Natural killer cell (primary cell): ENCODE measurements at places on chromosomes 16 and 17. TPM values are rescaled to one million over a fixed set of nuclear protein-coding genes. Genes with fewer than 3 reads are reported as not detected.

- no peaks in the 10 kb centered on the region for H3K27me3 ChIP-seq
- no peaks in the 10 kb centered on the region for H3K36me3 ChIP-seq
- DNase-seq: no peak
- no peak overlapping the region for H3K4me3 ChIP-seq
- peak overlapping the region; percentile 19 for H3K27ac ChIP-seq
Measured at GRCh38 chr17:46179375-46179999, 13.7 kb downstream of the KANSL1 start.

The PLK1 gene
- total RNA-seq: 2.9 TPM

- no peak overlapping the region for H3K27ac ChIP-seq
- H3K36me3 ChIP-seq: no peaks in the 10 kb centered on the region
- DNase-seq: no peak
- H3K4me1 ChIP-seq: no peaks in the 10 kb centered on the region
Measured at GRCh38 chr16:58230259-58230658, 32.4 kb upstream of the CSNK2A2 start.

DNA sequence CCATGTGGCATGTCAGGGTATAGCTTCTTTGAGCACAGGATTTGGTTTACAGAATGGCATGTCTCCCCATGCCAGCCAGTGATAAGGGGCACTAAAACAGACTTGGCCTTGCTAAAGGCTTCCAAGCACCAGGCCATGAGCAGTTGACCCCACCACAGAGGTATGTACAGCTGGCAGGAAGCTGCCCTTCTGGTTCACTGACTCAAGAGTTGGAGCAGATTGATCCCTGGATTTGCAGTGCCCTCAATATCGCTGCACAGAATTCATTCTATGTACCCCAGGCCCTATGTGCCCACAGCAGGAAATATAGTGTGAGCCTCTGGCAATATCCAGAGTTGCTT, 24.3 kb downstream of the HLF start:
- no peak for DNase-seq
- H3K4me1 ChIP-seq: no peaks in the 10 kb centered on the region

The KRTAP4-9 gene
- not detected for total RNA-seq

The TM4SF5 gene
- total RNA-seq: not detected

- H3K27me3 ChIP-seq: no peaks in the 10 kb centered on the region
- no peaks in the 10 kb centered on the region for H3K4me1 ChIP-seq
- DNase-seq: no peak
- H3K4me3 ChIP-seq: no peak overlapping the region
- no peak overlapping the region for H3K27ac ChIP-seq
Measured at GRCh38 chr17:27400991-27401390, 55.3 kb upstream of the KSR1 start.

- no peaks in the 10 kb centered on the region for H3K27me3 ChIP-seq
- peaks cover 93% of the 10 kb centered on the region for H3K4me1 ChIP-seq
- H3K27ac ChIP-seq: peak overlapping the region; percentile 73
- H3K4me3 ChIP-seq: no peak overlapping the region
Measured at GRCh38 chr17:14201021-14201987, 35.4 kb downstream of the CDRT15 start.

The TMEM106A gene
- 27.4 TPM for total RNA-seq
